ENCODE measurements at places on chromosomes 11 and 22. TPM values are rescaled to one million over a fixed set of nuclear protein-coding genes. Genes with fewer than 3 reads are reported as not detected.

GRCh38 chr11:115644856-115645255 lies 140.6 kb upstream of the CADM1 start:
- H3K27ac ChIP-seq, result no peak overlapping the region
- no peaks in the 10 kb centered on the region for H3K36me3 ChIP-seq
- no peak overlapping the region for H3K4me3 ChIP-seq
- peaks cover 44% of the 10 kb centered on the region for H3K4me1 ChIP-seq

GRCh38 chr11:47373876-47374719 lies 4.2 kb downstream of the SPI1 start:
- H3K4me3 ChIP-seq, result no peak overlapping the region
- H3K27me3 ChIP-seq, result peaks cover 6% of the 10 kb centered on the region
- no peaks in the 10 kb centered on the region for H3K4me1 ChIP-seq
- no peaks in the 10 kb centered on the region for H3K36me3 ChIP-seq
- H3K27ac ChIP-seq, result no peak overlapping the region

GRCh38 chr11:11584530-11584810 lies 37.3 kb downstream of the GALNT18 start:
- no peak for DNase-seq
- H3K27me3 ChIP-seq, result no peaks in the 10 kb centered on the region
- H3K4me3 ChIP-seq, result no peak overlapping the region
- no peak overlapping the region for H3K27ac ChIP-seq
- H3K4me1 ChIP-seq, result peaks cover 40% of the 10 kb centered on the region
- H3K36me3 ChIP-seq, result no peaks in the 10 kb centered on the region

DNA sequence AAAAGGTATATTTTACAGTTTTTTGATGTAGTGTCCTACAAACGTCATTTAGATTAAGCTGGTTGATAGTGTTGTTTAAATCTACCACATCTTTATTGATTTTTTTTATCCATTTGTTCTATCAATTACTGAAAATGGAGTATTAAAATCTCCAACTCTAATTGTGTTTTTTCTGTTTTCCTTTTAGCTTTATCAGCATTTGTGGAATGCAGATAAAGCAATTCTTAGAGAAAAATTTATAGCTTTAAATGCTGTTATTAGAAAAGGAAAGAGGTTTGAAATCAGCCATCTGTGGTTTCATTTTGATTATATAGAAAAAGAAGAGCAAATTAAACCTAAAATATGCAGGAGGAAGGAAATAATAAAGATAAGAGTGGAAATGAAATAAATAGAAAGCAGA lies 39.4 kb upstream of the CBX6 start:
- no peaks in the 10 kb centered on the region for H3K4me1 ChIP-seq
- H3K27ac ChIP-seq, result no peak overlapping the region
- H3K27me3 ChIP-seq, result peaks cover 56% of the 10 kb centered on the region
- no peak overlapping the region for H3K4me3 ChIP-seq

GRCh38 chr22:26956371-26956770 lies 299.0 kb downstream of the MIAT start:
- no peak overlapping the region for H3K4me3 ChIP-seq
- peaks cover 54% of the 10 kb centered on the region for H3K27me3 ChIP-seq
- no peak overlapping the region for H3K27ac ChIP-seq
- DNase-seq, result no peak
- H3K36me3 ChIP-seq, result no peaks in the 10 kb centered on the region
- H3K4me1 ChIP-seq, result peaks cover 16% of the 10 kb centered on the region

DNA sequence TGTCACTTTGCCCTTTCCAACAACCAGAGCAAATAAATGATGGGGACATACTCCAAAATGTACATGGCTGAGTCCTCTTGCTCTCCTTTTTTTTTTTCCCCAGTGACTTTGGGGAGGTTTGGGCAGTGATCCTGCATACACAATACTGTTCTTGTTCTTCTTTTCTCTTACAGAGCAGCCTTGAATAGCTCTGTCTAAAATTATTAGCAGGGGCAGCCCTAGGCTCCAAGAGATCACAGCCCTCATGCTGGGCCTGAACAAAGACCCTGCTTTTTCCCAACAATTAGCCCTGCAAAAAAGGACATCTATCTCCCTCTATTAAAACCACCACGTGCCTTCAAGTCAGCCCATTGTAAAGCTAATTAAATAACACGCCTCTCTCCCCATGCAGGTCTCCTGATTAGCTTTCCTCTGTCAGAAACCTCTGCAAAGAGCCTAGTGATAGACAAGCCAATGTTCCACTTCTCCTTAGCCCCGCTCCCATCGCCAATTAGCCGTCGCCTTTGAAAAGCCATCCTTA lies 54.7 kb downstream of the ETS1 start:
- H3K36me3 ChIP-seq, result no peaks in the 10 kb centered on the region
- peaks cover 99% of the 10 kb centered on the region for H3K27me3 ChIP-seq
- H3K27ac ChIP-seq, result peak overlapping the region; percentile 89
- H3K4me1 ChIP-seq, result peaks cover 65% of the 10 kb centered on the region
- peak overlapping the region; percentile 57 for H3K4me3 ChIP-seq
- DNase-seq, result peak; percentile 26

- no peak overlapping the region for H3K27ac ChIP-seq
- peaks cover 41% of the 10 kb centered on the region for H3K4me1 ChIP-seq
- DNase-seq, result peak; percentile 87
- no peaks in the 10 kb centered on the region for H3K27me3 ChIP-seq
- H3K4me3 ChIP-seq, result peak overlapping the region; percentile 76
Measured at GRCh38 chr22:26679003-26679629, 21.7 kb downstream of the MIAT start.

- no peak overlapping the region for H3K4me3 ChIP-seq
- no peaks in the 10 kb centered on the region for H3K4me1 ChIP-seq
- H3K36me3 ChIP-seq, result no peaks in the 10 kb centered on the region
- H3K27me3 ChIP-seq, result peaks cover 10% of the 10 kb centered on the region
- H3K27ac ChIP-seq, result no peak overlapping the region
Measured at GRCh38 chr11:16946477-16947282, 67.5 kb downstream of the PLEKHA7 start.

DNA sequence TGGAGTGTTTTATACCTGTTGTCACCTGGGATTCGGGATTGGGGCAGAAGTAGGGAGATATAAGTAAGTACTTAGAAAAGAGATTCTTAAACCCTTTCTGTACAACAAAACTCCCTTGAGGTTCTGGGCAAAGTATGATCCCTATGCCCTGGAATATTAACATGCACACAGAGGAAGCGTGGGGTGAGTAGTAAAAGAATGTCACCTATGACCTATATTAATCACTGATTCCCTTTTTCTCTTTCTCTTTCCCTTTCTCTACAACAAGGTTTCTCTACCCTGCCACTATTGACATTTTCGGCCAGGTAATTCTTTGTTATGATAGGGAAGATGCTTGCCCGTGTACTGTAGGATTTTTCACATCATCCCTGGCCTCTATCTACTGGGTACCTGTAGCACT lies 209.7 kb upstream of the PLET1 start:
- no peaks in the 10 kb centered on the region for H3K36me3 ChIP-seq
- no peak for DNase-seq
- H3K4me1 ChIP-seq, result peaks cover 3% of the 10 kb centered on the region

DNA sequence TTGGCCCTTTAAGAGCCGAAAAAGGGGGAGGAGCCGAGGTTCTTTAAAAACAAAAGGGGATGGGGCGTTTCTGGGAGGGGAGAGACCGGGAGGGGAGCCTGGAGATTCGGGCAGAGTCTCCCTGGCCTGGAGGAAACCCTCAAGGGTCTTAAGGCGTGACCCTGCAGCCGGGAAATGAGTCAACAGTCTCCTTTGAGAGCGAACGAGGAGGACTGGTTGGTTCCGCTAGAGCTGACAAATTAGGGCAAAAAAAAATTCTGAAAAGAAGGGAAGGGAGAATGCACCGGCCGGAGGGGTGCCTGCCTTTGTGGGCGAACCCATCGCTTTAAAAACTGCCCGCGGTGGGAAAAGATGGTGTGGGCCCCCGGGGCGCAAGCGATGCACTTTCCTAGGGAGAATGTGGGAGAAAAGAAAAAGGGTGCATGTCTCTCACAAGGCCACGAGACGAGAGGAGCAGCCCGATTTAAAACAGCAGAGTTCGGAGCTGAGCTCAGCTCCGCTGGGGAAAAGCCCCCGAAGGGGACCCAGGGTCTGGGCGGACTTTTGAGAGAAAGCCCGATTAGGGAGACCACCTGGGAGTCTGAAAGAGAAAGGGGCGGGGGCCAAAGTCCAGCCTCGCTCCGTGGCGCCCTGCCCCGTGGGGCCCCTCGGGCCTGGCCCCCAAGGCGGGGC lies 874 bp downstream of the ZFTA start:
- H3K4me3 ChIP-seq, result peak overlapping the region; percentile 96
- H3K27me3 ChIP-seq, result peaks cover 26% of the 10 kb centered on the region
- H3K36me3 ChIP-seq, result no peaks in the 10 kb centered on the region
- H3K4me1 ChIP-seq, result peaks cover 39% of the 10 kb centered on the region

DNA sequence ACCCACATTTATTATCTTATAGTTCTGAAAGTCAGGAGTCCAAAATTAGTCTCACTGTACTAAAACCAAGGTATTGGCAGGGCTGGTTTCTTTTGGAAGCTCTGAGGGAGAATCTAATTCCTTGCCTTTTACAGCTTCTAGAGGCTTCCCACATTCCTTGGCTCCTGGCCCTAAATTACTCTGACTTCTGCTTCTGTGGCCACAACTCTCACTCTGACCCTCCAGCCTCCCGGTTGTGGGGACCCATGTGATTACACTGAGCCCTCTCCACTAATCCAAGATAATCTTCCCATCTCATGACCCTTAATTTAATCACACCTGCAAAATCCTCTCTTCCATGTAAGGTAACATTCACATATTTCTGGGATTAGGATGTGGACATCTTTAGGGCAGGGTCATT lies 110.9 kb downstream of the ARL14EP start:
- H3K27me3 ChIP-seq, result no peaks in the 10 kb centered on the region
- H3K36me3 ChIP-seq, result no peaks in the 10 kb centered on the region
- no peak for DNase-seq
- H3K4me3 ChIP-seq, result no peak overlapping the region
- no peaks in the 10 kb centered on the region for H3K4me1 ChIP-seq
- no peak overlapping the region for H3K27ac ChIP-seq

DNA sequence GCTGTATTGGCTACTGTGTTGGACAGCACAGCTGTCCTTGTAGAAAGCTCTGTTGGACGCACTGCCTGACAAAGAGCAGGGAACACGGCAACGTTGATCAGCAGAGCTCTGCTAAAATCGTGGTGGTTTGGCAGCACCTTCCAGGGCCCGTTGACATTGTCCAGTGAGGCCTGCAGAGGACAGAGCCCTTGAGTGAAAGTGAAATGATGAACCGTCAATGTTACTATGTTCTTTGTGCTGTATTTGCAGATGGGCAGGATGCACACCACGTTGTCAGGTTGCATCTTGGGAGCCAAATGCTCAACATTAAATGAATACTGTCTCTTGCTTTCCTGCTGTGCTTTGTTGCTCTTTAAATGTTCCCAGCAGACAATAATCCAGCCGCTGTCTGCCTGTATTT lies 69.7 kb downstream of the NELL1 start:
- peaks cover 4% of the 10 kb centered on the region for H3K4me1 ChIP-seq
- H3K27me3 ChIP-seq, result peaks cover 6% of the 10 kb centered on the region
- DNase-seq, result no peak
- H3K4me3 ChIP-seq, result no peak overlapping the region
- no peaks in the 10 kb centered on the region for H3K36me3 ChIP-seq

GRCh38 chr11:128342511-128343134 lies 244.7 kb downstream of the ETS1 start:
- H3K27me3 ChIP-seq, result no peaks in the 10 kb centered on the region
- H3K27ac ChIP-seq, result no peak overlapping the region
- H3K36me3 ChIP-seq, result no peaks in the 10 kb centered on the region

DNA sequence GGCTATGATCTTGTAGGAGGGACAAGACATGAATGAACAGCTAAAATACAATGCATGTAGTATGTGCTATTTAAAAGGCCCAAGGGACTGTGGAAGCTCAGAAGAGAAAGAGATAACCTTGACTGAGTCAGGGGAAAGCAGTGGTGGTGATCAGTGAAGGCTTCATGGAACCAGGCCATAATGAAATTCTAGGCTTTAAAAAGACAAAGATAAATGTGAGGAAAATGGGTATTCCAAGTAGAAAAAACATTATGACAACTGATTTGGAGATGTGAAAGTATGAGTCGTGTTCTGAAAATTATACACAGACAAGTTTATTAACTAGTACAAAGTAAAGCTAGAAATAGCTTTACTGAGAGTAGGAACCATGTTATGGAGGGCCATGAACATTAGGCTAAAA lies 189.8 kb downstream of the SOX6 start:
- no peak overlapping the region for H3K27ac ChIP-seq
- no peak for DNase-seq
- H3K4me1 ChIP-seq, result peaks cover 17% of the 10 kb centered on the region

DNA sequence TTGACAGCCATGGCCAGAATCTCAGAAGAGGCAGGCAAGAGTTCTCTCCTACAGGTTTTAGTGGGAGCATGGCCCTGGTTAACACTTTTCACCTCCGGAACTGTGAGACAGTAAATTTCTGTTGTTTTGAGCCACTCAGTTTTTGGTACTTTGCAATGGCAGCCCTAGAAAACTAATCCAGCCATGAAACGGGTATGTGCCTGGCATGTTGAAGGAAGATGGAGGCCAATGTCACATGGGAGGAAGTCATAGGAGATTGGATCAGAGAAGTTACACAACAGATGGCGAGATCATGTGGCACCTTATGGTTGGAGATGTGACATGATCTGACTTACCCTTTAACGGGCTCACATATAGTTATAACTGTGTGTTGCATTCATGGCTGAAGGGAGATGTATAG lies 63.2 kb upstream of the EED start:
- no peak for DNase-seq
- H3K27ac ChIP-seq, result no peak overlapping the region
- H3K4me3 ChIP-seq, result no peak overlapping the region
- no peaks in the 10 kb centered on the region for H3K27me3 ChIP-seq
- no peaks in the 10 kb centered on the region for H3K36me3 ChIP-seq

DNA sequence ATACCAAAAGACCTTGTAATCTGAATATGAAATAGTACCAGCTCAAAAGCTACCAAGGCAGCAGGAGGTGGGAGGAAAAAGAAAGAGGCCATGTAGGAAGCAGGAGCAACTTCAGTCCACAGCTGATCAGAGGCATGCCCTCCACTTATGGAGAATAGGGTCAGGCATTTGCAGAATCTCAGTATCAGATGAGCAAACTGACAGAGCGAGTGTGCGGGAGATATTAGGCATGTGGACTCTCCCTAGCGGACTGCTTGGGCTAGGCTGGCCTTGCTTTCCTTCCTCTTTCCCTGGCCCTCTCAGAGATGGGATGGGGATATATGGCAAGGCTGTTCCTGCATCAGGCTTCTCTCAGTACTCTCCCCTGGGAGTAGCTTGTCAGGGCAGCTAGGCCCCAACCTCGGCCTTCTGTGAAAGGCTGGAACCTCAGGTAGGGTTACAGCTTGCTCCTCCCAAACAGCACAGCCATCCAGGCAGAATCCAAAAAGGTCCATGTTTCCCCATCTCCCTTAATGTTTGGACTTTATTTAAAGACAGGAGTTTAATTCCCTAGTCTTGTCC lies 37.0 kb downstream of the ETS1 start:
- no peaks in the 10 kb centered on the region for H3K36me3 ChIP-seq
- H3K27ac ChIP-seq, result no peak overlapping the region
- no peak for DNase-seq

DNA sequence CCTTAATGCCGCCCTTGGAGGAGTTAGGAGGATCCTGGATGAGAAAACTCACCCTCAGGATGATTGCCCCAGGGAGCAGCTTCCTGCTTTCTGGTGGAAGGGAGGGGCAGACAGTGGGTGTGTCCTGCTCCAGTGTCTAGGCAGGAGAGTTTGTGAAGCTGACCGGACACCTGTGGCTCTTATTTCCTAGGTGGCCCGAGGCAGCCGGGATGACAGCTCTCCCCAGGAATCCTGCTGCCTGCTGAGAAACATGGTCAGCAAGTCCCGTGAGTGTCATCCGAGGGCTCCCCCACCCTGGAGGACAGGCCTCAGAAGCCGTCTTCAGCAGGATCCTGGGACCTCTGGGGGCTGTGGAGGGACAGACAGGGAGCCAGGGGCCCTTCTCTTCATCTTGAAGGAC lies 50.4 kb downstream of the ST3GAL4 start:
- H3K27me3 ChIP-seq, result no peaks in the 10 kb centered on the region
- peaks cover 24% of the 10 kb centered on the region for H3K4me1 ChIP-seq
- DNase-seq, result no peak
- H3K36me3 ChIP-seq, result peaks cover 12% of the 10 kb centered on the region
- H3K4me3 ChIP-seq, result no peak overlapping the region

Gene MS4A3
- total RNA-seq, result not detected

Gene UNC93B1
- total RNA-seq, result 3.9 TPM

Gene YIF1A
- 60.9 TPM for total RNA-seq
